ENCODE measurements at places on chromosomes 4 and X.

- DNase-seq, result no peak
Observed at GRCh38 chr4:5785806-5786680, 75.0 kb downstream of the EVC start.

DNA sequence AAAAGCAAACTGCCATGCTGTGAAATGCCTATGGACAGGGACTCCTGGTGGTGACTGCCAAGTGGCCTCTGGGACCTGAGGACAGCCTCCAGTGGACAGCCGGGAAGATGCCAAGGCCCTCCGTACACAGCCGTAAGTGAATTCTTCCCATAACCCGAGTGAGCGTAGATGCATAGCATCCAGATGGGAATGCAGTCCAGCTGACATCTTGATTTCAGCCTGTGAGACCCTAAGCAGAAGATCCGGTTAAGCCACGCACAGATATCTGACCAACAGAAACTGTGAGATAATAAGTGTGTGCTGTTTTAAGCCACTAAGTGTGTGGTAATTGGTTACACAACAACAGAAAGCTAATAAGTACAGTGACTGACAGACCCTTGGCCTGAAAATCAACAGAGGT, 55.9 kb downstream of the TMEM156 start:
- DNase-seq, result no peak

GRCh38 chr4:77026322-77026704, 49.5 kb downstream of the CCNI start:
- DNase-seq, result no peak

- no peak for DNase-seq
Observed at GRCh38 chr4:142547974-142548373, 298.1 kb downstream of the INPP4B start.

- DNase-seq, result no peak
Observed at GRCh38 chrX:137171626-137172025, 137.8 kb upstream of the GPR101 start.

- DNase-seq, result no peak
Observed at GRCh38 chrX:115988825-115989224, 181.7 kb upstream of the AGTR2 start.

- no peak for DNase-seq
Observed at GRCh38 chrX:81238166-81238565, 36.3 kb downstream of the SH3BGRL start.

GRCh38 chrX:112668476-112669409, 11.0 kb downstream of the LHFPL1 start:
- DNase-seq, result no peak

Data from tibial nerve (tissue), 4 donors.